CD4-positive, alpha-beta T cell treated with Interleukin-6 at 100 ng/mL for 8 hours (primary cell): ENCODE measurements at places on chromosomes 11 and 22.
A peak's percentile ranks its signal among the peaks of the same experiment; 100 is the strongest.

DNA sequence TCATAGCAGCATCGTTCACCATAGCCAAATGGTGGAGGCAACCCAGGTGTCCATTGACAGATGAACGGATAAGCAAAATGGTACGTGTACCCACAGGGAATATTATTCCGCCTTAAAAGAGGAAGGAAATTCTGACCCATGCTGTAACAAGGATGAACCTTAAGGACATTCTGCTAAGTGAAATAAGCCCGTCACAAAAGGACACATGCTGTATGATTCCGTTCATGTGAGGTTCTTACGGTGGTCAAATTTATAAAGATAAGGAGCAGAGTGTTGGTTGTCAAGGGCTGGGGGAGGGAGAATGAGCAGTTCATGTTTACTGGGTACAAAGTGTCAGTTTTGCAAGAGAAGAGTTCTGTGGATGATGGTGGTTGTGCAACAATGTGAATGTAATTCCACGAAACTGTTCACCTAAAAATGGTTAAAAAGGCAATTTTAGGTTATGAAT lies 26.3 kb downstream of the APOL1 start:
- DNase-seq = no peak

GRCh38 chr22:46660604-46661201 lies 40.5 kb downstream of the GRAMD4 start:
- peak; percentile 41 for DNase-seq

- DNase-seq = no peak
Measured at GRCh38 chr11:704781-705645, 1.0 kb upstream of the EPS8L2 start.

DNA sequence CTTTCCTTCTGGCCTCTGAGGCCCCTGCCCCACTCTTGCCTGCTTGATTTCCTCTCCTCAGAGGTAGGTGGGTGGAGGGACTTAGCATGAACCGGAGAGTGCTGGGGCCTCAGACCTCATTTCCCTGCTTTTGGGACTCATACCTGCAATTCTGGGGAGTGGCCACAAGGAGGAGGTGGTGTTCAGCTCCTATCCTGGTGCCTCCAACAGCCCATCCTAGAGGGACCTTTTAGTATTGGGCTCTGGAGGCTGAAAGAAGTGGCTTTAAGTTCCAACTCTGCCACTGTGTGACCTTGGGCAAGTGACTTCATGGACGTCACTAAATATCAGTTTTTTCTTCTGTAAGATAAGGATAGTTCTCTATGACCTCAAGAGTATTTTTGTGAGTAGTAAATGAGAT lies 98.6 kb downstream of the KIAA1671 start:
- no peak for DNase-seq

GRCh38 chr11:80104191-80104590 lies 663.4 kb upstream of the TENM4 start:
- DNase-seq = no peak

DNA sequence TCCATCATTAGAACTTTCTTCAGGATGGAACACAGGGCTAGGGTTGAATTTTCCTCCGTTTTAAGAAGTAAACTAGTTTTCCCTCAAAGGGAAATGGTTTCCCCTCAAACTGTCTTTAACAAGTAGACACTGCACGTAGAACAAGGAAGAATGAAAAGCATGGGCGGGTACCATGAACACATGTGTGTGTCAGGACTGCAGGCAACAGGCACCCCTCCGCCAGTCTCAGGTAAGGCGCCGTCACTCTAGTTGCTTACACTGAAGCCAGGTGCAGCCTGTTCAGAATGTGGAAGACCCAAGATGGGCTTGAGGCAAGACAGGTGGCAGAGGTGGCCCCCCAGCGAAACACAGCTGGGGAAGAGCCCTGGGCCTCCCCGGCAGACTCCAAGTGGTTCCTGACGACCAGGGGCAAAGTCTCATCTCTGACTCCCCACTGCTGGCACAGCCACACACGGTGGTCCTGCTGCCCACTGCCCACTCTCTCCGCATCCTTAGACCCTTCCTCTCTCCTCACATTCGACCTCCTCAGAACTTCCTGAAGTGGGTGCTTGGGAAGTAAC lies 25.4 kb upstream of the MOB2 start:
- no peak for DNase-seq

DNA sequence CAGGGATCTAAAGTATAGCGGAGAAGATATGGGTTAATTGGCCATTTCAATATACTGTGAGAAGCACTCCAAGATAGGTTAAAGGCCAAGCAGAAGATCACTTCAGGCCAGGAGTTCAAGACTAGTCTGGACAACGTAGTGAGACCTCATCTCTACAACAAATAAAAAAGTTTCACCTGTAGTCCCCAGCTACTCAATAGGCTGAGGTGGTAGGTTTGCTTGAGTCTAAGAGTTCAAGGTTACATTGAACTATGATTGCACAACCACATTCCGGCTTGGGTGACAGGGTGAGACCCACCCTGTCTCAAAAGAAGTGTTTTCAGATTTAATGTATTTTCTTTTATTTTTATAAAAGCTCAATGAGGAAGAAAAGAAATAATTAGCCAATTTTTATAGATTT lies 25.4 kb downstream of the PATL1 start:
- no peak for DNase-seq

- DNase-seq = no peak
Measured at GRCh38 chr11:2120359-2121100, 18.7 kb downstream of the IGF2 start.

DNA sequence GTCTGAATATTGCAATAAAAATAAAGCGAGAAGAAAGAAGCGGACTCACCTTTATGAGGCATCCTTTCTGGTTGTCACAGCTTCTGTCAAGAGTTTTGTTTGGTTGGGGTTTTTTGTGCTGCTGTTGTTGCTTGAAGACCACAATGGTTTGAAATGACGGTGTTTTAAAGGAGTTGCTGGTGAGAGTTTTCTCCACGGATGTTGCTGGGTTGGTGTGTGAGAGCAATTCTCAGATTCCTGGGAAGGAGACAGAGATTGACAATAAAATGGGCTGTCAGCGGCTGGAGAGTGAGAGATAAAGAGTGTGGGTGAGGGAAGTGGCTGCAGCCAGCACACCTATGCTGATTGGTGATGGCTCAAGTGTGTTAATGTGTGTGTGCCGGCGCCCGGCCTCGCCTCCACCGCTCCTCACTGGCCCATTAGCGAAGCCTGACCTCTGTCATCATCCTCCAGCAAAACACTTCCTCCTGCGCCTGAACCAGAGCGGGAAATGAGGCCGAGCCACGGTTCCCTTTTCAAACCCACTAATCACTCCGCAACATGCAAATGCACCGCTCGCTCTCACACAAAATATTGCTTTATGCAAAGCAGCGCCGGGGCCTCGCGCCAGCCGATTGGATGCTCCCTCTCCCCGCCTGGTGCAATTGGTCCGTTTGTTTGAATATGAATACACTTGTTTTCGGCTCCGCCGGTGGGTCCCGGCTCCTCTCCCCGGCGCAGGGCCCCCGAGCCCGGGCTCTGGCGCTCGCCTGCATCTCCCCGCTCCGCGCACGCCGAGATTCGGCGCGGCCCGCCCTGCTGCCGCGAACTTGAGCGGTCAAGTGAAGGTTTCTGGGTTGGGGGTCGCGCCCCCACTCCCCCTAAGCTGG lies at the start of gene PAX6:
Gene PAX6, minus strand, starts transcription at position 544 of the 869 bp plus-strand sequence. CDS start 4,911 bp downstream, outside the sequence.
- no peak for DNase-seq

DNA sequence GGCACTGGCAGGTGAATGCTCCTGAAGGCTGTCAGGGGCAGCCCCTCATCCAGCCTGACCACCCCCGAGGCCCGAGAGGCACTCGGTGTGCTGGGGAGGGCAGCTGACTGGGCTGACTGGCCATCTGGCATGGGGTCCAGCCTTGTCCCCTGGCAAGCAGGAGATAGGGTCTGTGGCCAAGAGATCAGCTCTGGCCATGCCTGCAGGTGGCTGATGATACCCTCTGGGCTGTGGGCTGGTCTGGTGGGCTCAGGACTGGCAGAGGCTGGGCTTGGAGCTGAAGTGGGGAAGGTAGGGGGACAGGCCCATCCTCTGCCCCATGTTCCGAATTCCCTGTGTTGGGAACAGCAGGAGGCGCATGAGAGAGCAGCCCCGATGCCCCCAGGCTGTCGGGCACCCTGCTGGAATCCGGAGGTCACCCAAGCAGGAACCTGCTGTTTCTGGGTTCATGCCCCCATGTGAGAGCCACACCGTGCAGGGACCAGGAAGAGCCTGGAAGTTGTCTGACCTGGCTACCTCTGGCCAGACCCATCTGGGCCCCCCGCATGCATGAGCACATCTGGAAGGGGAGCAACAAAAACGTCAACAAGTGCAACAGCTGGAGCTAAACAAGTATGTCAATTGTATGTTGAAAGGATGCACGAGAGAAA lies 527.0 kb downstream of the TBC1D22A start:
- DNase-seq = no peak

DNA sequence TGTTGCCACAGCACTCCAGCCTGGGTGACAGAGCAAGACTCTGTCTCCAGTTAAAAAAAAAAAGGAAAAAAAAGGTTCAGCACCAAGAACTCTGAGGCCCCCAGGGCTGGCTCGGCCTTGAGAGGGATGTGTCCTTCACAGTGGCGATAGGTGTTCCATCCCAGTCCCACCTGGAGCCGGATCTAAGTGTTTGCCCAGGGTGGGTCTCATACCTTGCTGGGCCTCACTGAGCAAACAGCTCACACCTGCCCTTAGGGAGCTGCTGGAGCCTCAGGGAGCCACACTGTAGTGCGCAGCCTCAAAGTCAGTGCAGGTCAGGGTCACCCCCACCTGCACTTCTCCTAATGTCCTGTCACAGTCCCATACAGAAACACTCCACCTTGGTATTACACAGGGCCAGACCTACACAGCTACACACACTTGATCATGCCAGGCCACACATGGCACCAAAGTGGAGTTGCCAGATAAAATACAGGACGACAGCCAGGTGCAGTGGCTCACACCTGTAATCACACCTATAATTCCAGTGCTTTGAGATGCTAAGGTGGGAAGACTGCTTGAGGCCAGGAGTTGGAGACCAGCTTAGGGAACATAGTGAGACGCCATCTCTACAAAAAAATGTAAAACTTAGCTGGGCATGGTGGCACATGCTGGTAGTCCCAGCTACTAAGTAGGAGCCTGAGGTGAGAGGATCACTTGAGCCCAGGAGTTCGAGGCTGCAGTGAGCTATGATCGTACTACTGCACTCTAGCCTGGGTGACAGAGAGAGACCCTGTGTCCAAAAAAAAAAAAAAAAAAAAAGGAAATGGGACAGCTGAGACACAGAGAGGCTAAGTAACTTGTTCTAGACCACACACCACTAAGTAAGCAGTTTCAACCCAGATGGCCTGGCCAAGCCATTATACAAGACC lies 7.3 kb downstream of the STARD10 start:
- DNase-seq = no peak

GRCh38 chr11:81658722-81659121 lies 1074.9 kb downstream of the FAM181B start:
- DNase-seq = no peak

- DNase-seq = peak; percentile 64
Measured at GRCh38 chr11:47950396-47950795, 30.0 kb upstream of the PTPRJ start.

DNA sequence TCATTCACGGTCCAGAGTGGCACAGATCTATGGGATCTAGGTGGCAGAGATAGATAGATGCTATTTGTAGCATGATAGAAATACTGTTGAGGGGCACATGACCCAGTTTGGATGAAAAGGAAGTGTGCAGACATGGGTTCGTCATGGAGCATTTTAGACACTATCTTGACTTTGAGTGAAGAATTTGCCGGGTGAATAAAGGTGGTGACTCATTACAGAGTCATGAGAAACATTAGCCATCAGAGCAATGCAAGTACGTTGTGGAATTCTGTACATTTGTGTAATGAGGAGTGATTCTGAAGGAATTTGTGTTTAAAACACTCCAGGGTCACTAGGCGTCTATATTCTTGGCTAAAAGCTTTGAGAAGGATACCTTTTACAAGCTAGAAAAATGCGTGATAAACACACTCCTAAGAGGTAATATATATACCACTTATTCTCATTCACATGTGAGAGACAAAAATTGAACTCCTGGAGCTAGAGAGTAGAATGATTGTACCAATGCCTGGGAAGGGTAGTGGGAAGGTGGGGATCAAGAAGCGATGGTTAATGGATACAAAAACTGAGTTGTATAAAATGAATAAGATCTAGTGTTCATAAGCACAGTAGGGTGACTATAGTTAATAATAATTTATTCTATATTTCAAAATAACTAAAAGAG lies 593.7 kb upstream of the LUZP2 start:
- DNase-seq = no peak

DNA sequence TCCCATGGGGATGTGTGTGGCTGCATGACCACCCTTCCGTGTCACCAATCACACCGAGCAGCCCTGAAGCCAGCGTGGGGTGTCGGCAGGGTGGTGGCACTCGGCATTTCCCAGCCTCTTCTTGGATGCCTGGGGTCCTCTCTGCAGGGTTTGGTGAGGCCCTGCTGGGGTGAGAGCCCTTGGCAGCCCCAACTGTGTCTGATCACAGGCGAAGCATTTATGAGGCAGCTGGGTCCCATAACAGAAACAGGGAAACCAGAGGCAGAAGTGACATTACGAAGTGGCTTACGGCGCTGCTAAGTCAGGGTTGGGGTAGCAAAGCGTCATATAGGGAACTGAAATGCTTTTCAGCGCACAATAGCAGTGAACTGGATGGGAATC lies 92.3 kb upstream of the SEPTIN5 start:
- DNase-seq = no peak

- DNase-seq = no peak
Measured at GRCh38 chr11:100890789-100891188, 203.7 kb downstream of the ARHGAP42 start.

DNA sequence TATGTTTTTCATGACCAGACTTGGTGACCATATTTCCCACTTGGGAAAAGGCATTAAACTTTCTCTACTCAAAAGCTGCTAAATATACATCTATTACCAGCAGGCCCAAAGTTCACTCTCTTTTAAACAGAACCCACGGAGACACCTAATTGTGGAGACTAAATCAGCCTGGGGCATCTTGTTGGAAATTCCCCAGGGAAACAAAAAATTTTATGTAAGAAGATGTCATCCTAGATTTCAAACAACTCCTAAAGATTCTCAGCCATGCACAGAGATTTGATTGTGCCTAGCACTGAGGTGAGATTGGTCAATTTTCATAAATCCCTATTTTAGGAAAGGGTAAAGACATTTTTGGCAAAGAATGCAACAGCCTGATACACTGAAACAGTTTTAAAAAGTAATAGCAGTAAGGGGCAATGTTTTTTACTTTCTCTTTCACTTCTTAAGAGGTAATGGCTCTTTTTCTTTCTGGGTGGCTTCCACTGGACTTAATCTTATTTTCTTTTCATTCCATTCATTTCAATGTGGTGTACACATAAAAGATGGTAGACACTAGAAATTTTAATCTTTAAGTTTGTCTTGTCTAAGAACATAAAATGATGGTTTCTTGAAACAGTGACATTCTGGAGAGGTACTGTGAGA lies 9.6 kb downstream of the OR52N2 start:
- no peak for DNase-seq

GRCh38 chr11:17768547-17768946 lies 34.0 kb downstream of the KCNC1 start:
- no peak for DNase-seq

- DNase-seq = no peak
Measured at GRCh38 chr22:47335460-47335859, 573.0 kb downstream of the TBC1D22A start.
